Iris pigment epithelial cell (primary cell): ENCODE measurements at places on chromosomes 11 and 22.

GRCh38 chr11:44555031-44555800 lies 10.2 kb upstream of the CD82 start:
- DNase-seq = no peak

GRCh38 chr11:134521452-134522289 lies 109.6 kb upstream of the B3GAT1 start:
- no peak for DNase-seq

GRCh38 chr11:63985812-63986155 lies 454 bp upstream of the OTUB1 start:
- no peak for DNase-seq

GRCh38 chr11:71420455-71421241 lies 27.5 kb downstream of the DHCR7 start:
- peak; percentile 60 for DNase-seq

- DNase-seq = no peak
Observed at GRCh38 chr11:17135916-17136683, 58.6 kb upstream of the RPS13 start.

- DNase-seq = no peak
Observed at GRCh38 chr22:32325416-32325801, 32.3 kb upstream of the RFPL3 start.

GRCh38 chr11:114606003-114606801 lies 10.6 kb upstream of the NXPE4 start:
- peak; percentile 7 for DNase-seq

DNA sequence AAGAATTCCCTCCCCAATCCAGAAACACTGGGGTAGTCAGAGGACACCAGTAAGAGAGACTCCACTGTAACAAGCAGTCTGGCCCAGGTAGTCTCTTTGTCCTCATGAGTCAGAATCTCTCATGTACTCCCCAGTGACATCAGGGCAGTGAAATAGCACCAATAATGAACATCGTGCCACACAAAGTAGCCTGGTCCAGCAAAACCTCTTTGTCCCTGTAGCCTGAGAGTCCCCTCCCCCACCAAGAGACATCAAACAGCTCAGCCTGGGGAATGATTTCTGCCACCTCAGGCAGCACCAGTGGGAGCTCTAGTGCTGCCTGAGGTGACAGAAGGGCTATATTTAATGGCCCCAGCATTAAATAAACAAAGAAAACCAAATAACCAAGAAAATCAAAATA lies 88.1 kb downstream of the SBF2 start:
- no peak for DNase-seq

DNA sequence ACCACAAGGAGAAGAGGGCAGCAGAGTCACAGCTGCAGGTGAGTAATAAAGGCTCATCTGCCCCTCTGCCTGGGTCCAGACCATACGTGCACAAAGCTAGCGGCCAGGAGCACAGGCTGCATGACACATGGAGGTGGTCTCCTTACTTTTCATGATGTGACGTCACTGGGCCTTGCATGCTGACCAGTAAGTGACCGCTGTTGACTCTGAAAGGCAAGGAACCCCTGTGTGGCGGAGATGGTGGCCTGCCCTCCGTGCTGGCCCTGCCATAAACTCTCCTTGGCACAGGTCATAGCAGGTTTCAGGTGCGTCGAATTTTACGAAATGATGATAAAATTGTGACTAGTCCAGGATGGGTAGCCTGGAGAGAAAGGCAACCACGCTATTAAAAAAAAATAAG lies 7.6 kb upstream of the PARVG start:
- no peak for DNase-seq

DNA sequence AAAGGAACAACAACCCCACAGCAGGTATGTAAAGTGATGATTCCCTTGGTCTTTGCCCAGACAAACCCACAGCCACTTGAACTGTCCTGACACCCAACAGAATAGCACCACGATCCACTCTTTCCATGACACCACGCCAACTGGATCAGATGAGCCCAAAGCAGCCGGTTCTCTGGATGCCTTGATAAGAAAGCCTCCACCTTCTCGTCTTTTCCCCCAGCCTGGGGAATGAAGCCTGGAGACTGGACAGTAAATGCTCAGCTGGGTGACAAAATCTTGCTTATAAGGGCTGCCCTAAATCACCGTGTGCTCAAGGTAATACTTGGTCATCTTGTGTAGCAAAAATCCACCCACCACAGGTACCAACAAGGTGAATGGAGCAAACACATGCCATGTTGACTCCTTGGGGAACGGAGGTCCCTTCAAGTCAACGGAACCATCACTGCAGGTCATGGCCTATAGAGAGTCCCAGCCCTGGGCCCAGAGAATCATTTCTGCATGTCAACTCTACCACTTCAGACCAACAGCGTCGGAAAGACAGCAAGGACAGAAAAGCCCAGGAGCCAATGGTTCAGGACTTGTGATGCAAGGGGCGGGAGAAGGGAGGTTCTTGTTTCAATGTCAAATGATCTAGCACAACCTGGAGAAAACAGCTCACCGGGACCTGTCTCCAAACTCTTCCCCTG lies 2.2 kb upstream of the MYO18B start:
- no peak for DNase-seq

DNA sequence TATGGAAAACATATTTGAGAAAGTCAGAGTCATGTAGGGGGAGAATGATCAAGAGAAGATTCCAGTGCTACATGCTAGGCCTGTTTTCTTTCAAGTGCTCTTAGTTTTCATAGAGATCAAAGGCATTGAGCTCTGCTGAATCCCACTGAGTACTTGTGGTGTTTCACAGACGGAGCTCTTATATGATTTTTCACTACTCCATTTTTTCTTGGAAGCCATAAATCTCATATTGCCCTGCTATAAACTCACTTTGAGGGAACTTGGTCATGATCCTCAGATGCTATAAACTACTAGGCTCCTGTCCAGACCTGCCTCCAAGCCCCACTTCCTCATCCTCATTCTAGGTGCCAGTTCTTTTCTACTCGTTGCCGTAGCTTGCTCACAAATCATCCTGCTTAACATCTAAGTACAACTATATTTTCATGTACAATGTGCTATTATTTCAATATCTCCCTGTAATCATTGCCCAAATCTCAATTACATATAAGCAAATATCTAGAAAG lies 180.8 kb upstream of the CCDC179 start:
- DNase-seq = no peak

GRCh38 chr22:28414913-28415312 lies 264.7 kb downstream of the TTC28 start:
- no peak for DNase-seq

DNA sequence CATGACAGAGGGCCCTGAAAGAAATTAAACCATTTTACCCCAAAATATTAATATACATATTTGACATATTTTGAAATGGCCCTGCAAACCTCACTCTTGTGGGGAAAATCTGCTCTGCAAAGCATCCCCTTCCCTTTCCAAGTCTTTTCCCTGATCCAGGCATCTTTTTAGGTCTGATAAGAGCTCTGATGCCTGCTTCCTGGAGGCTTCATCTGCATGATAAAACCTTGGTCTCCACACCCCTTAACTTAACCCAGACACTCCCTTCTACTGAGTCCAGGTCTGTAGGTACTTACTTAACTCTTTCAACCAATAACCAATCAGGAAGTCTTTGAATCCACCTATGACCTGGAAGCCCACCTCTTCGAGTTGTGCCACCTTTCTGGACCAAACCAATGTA lies 1.8 kb upstream of the LGALS12 start:
- DNase-seq = no peak

- no peak for DNase-seq
Observed at GRCh38 chr11:32820497-32820896, 9.2 kb upstream of the PRRG4 start.

DNA sequence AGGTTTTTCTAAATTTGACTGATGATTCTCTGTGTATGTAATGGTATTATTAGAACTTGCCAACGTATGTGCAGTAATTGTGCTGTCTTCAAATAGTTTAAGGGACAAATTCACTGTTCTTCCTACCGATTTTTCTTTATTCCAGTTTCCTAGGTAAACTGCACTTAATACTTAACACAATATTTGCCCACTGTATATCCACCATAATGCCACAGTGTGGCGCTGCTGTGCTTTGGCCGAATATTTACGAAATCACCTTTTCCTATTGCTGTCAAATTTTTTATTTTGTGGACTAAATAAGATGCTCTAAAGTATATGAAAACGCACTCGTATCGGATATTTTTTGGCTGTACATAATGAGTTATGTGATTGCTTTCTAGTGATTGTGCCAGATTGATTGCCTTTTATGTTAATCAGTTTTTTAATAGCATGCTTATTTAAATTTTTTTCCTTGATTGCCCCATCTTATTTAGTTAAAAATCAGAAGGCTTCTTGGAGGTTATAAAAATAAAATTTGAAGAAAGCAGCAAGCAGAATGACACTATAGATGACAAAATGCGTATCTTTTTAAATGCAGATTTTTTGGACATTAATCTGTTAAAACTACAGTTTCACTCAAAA lies 10.5 kb downstream of the AASDHPPT start:
- peak; percentile 68 for DNase-seq

DNA sequence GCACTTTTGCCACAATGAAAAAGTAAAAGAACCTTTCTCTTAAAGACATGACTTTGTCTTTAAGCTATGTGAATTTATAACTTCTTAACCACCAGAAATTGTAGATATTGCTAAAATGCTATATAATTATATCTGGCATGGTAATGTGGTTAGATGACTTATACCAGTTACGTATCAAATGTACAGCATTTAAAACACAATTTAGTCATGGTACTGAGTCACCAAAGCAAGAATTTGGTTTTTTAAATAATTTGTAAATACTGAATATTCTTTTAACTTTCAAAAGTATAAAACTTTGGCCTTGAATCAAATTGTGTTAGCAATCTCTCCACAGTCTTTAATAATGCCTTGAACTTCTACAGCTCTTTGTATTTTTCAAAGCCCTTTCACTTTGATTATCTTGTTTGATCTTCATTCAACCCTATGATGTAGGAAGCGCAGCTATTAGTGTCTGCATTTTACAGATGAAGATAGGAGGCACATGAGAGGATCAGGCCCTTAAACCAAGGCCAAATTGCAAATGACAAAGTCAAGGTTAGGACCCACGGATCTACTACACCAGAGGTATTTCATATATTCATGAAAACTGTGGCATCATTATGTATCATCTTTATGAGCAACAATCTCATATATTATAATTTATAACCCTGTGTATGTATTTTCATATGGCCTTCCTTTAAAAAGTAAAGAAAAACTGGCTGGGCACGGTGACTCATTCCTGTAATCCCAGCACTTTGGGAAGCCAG lies 4.4 kb upstream of the SYTL2 start:
- DNase-seq = peak; percentile 77

- DNase-seq = no peak
Observed at GRCh38 chr22:33747576-33748180, 172.6 kb downstream of the LARGE1 start.

GRCh38 chr11:71176812-71177211 lies 75.6 kb downstream of the SHANK2 start:
- no peak for DNase-seq

DNA sequence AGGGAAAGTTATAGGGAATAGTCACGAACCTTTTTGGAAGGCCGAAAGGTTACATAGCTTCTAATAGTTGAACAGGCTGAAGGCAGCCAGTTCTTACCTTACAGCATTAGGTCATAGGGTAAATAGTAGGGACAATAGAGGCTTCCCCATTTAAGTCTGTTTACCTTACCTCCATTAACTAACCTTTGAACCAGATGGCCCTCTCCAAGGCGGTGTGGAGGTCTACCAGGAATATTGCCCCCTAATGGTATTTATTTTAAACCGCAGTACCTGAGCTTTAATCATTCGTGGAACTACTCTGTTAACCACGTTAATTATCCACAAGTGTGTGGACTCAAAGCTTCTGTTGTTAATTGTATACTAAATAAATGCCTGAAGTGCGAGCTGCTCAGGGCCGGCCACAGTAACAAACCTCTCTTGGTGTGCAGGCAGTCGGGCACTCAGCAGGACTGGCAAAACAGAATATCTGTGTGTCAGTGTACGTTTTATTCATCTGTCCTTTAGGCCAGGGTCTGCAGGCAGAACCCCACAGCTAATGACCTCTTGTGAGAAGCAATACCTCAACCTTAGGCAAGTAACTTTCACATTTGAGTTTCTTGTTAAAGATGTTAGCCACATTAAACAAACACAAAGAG lies 81.7 kb downstream of the PRCP start:
- no peak for DNase-seq

GRCh38 chr11:33177676-33178336 lies 16.5 kb upstream of the CSTF3 start:
- DNase-seq = no peak

DNA sequence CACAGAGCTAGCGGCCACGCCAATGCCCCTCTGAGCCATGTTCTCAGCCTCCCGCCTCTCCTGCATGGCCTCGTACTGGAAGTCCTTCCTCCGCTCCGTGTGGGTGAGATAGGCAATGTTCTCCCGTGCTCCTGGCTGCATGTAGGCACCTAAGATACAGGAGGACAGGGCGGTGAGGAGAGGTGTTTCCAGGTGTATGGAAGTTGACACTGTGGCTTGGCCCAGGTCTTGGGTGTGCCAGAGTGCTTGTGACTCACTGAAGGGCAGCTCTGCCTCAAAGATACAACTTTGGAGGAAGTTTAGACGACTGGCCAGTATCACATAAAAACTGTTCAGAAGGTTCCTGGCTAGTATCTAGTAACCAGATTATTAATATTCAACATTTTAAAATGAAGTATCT lies 8.5 kb downstream of the SRRD start:
- no peak for DNase-seq

GRCh38 chr11:12271241-12271640 lies 106.1 kb upstream of the PARVA start:
- no peak for DNase-seq

DNA sequence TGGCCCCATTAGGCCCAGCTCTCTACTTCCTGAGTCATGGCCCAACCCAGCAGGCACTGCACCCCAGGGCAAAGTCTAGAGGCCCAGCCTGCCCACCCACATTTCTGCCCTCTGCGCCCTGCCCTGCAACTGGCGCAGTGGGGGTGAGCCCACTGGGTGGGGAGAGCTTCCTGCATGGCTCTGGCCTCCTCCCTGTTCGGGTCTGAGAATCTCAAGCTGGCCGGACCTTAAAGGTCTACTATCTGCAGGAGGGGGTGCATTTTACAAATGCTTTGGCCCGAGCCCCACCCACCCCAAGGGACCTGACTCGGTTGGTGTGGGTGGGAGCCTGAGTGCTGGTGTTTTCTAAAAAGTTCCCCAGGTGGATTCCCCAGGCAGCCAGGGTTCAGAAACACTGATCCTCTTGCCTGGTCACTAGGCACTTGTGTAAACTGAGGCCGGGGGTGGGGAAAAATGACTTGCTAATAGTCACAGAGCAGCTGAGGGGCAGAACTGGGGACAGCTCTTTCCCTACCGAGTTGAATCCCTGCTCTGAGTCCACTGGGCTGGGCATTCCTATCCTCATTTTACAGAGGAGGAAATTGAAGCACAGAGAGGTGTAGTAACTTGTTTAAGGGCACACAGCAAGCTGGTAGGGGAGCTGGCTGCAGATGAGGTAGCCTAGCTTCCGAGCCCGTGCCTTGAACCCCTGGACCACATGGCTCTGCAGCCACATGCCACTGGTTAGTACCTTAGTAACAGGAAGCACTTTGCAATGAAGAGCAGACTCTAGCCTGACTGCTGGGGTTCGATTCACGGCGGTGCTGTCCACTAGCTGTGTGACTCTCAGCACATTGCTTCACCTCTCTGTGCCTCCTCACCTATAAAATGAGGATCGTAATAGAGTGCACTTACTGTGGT lies 36.3 kb downstream of the CD82 start:
- DNase-seq = no peak
